PC-9 (cell line): ENCODE measurements at places on chromosomes 2 and 18. TPM values are rescaled to one million over a fixed set of nuclear protein-coding genes. Genes with fewer than 3 reads are reported as not detected.

GRCh38 chr2:213129311-213129710, 22.1 kb downstream of the IKZF2 start:
- H3K27ac ChIP-seq = no peak overlapping the region
- no peaks in the 10 kb centered on the region; the same call in 1 of the 2 replicates for H3K36me3 ChIP-seq
- no peaks in the 10 kb centered on the region; the same call in 1 of the 2 replicates for H3K4me1 ChIP-seq

GRCh38 chr2:165357758-165358157, 111.7 kb upstream of the CSRNP3 start:
- H3K27me3 ChIP-seq = no peaks in the 10 kb centered on the region
- H3K36me3 ChIP-seq = no peaks in the 10 kb centered on the region
- DNase-seq = peak; percentile 10
- H3K4me3 ChIP-seq = no peak overlapping the region
- H3K27ac ChIP-seq = no peak overlapping the region

- H3K27ac ChIP-seq = no peak overlapping the region
These were observed 9.8 kb downstream of the TRAK2 start for GRCh38 chr2:201441409-201441808.

The ANKRD30B gene
- not detected in 2 replicates for total RNA-seq
